ENCODE measurements at places on chromosomes 5 and 9.

- no peak for DNase-seq
Measured at GRCh38 chr5:88553986-88554385, 285.3 kb upstream of the TMEM161B start.

- DNase-seq: no peak
Measured at GRCh38 chr5:132905938-132906337, 32.5 kb downstream of the LEAP2 start.

DNA sequence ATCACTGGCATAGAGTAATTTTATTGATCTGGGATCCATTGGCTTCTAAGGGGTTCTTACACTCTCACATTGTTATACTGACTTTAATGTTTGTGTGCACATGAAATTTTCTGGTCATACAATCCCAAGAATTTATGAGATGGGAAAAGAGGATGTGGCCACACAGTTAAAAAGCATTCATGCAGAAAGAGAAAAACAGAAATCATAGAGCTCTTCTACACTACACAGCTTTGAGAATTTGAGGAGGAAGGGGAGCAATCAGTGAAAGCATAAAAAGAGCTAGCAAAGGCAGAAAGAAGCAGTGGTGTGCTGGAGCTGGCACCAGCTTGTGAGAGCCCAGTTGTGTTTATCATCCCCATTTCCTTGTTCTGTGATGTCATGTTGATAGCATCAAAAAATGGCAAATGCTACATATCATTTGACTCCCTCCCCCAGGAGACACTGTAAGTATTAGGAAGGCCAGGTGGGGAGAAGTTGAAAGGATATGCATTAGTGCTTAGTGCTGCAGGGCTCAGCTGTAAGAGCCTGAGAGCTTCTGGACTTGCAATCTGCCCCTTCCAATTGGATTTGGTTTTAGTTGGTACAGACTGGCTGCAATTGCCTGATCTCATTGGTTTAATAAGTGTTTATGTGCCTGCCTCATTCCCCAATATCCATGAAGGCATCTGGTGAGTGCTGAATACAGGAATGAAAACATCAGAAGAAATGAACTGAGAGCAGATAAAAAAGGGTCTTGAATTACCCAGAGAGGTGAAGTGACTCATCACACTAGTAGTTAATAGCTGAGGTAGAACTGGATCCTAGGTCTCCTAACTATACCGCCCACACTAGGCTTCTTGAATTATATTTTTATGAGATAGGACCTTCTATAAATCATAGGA lies 30.9 kb downstream of the RHOBTB3 start:
- no peak for DNase-seq

- DNase-seq: no peak
Measured at GRCh38 chr5:148864113-148864841, 37.9 kb downstream of the ADRB2 start.

DNA sequence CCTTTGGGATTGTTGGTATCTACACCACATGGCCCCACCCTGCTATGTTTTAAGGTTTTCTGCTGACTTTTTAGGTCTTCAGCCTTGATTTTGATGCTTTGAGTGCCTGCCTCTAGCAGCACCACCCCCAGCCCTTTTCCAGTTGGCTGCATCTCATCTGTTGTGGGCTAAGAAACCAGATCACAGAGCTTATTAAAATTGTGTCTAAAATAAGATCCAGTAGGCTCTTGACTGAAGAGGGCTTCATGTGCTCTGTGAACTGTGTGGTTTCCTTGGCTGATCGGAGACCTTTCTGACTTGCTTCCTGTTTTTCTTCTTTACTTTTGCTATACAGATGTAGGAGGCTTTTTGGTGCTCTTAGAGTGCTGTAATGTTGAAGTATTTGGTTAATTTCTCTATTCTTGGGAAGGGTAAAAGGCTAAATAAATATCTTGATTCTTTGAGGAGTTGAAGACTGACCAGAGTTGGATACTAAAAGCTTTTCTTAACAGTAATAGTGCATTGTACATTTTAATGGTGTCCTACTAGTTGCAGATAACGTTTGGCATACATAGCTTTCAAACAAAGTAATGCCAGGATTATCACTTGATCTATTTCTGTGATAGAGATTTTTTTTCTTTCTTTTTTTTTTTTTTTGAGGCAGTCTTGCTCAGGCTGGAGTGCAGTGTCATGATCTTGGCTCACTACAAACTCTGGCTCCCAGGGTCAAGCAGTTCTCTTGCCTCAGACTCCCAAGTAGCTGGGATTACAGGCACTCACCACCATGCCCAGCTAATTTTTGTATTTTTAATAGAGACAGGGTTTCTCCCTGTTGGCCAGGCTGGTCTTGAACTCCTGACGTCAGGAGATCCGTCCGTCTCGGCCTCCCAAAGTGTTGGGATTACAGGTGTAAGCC lies 4.5 kb downstream of the UBE2D2 start:
- peak; percentile 80 for DNase-seq

DNA sequence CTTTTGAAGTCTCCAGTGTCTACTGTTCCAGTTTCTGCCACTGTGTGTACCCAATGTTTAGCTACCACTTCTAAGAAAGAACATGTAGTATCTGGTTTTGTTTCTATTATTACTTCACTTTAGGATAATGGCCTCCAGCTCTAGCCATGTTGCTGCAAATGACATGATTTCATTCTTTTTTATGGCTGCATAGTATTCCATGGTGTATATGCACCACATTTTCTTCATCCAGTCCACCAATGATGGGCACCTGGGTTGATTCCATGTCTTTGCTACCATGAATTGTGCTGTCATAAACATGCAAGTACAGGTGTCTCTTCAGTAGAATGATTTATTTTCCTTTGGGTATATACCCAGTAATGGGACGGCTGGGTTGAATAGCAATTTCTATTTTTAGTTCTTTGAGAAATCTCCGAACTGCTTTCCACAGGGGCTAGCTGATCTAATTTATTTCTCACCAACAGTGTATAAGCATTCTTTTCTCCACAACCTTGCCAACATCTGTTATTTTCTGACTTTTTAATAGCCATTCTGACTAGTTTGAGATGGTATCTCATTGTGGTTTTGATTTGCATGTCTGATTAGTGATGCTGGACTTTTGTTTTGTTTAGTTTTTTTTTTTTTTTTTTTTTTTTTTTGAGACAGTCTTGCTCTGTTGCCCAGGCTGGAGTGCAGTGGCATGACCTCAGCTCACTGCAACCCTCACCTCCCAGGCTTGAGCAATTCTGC lies 68.9 kb downstream of the WDR41 start:
- no peak for DNase-seq

DNA sequence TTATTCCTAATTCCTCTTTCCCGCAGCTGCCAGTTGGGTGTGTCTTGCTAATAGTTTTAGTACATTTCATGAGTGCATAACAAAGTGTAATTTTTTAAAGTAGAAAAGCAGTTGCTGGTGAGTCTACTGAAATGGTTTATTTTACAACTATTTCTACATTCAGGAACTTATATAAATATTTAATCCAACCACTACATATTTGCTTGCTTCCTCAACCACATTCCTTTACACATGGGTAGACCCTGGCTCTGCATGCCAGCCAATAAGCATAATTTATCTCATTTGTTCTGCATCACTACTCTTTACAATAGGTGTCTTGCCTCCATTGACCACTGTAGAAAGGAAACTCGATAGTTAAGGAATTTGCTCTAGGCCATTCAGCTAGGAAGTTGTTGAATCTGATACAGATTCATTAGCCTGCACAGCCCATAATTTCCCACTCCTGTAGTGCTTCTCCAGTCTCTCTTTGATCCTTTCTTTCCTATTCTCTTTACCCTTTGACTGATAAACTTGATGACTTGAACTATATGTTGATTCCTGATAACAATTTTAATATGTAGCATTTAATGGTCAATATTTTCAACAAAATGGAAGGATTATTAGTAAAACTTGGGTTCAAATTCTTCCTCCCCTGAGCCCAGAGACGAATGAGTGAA lies 342.5 kb upstream of the ACTBL2 start:
- DNase-seq: no peak

DNA sequence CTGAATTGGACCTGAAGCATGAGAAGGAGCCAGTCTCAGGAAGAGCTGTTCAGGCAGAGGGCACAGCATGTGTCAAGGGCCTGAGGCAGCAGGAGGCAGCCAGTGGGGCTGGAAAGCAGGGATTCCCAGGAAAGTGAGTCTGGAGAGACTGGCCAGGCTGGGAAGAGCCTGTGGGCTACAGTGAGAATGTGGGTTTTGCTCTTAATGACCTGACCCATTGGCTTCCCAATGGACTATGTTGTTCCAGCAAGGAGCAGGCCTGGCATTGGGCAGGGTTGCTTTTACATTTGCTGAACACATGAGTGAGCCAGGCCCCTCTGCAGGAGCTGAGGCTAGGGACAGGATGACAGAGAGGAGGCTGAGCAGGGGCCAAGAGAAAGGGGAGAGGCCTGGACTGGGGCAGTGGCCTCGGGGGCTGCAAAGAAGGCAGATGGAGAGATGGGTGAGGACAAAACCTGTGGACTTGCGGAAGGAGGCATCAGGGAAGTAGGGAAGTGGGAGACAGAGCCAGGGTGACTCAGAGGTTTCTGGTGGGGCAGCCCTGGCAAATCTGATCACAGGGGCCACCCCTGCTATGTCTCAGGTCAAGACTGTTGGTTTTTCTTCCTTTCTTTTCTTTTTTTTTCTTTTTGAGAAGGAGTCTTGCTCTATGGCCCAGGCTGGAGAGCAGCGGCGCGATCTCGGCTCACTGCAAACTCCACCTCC lies 65.9 kb upstream of the NEK6 start:
- DNase-seq: no peak

DNA sequence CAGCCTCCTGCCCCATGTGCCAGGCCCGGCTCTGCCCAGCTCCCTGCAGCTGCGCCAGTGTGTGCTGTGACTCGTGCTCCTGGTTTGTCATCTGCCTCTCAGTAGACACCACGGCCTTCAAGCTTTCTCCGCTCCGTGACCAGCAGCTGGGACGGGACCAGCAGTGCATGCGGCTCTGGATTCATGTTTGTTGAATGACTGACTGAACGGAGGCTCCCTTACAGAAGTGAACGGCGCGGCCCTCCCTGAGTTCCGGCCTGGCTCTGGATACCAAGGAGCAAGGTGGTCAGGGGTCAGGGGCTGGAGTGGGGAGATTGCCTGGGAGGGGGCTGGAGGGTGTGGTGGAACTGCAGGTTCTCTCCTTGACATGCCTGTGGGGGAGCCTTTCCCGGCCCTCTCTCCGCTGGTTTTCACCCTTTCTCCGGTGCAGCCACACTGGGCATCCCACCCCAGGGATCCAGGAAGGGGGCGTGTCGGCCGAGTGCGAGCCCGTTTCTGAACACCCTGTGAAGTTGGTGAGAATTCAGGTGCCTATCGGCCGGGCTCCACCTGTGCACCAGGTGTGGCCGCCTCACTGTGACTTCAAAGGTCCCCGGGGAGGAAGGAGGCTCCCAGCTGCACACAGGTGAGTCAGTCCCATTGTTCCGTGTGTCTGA lies 11.1 kb upstream of the CEP72 start:
- DNase-seq: no peak

- no peak for DNase-seq
Measured at GRCh38 chr9:99050292-99050911, 54.5 kb upstream of the TGFBR1 start.

GRCh38 chr9:82829818-82830217 lies 233.1 kb downstream of the RASEF start:
- DNase-seq: no peak

GRCh38 chr5:761059-761771 lies 23.3 kb downstream of the ZDHHC11B start:
- no peak for DNase-seq

DNA sequence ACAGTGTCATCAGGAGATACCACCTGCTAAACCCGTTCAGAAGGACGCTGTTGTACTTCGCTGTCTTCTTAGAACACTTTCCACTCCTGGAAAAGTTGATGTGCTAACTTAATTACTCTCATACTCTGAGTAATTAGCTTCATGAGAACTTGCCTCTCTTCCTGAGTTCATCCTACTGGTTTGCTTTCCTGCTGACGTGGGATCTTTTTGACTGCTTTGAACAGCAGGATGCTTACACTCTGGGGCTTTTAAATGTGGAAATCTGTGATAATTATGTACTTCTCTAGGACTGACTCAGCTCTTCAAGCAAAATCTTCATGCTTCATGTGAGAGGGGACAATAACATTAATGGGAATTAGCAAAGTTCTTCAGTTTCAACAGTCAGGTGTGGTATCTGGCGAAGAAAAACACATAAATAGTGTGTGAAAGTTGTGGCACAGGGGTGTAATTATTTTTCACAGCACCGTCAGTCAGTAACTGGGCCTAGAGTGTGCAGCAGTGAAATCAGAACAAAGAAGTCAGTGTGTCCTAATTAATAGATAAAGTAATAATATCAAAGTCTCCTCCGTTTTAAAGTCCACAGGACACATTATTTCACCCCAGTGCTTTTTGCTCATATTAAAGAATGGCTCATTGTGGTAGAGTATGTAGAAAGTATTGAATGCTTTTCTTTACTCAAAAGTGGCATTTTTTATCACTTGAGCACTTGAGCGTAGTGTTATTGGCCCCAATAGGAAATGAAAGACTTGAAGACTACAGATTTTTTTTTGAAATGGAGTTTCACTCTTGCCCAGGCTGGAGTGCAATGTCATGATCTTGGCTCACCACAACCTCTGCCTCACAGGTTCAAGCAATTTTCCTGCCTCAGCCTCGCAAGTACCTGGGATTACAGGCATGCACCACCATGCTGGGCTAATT lies 140.9 kb upstream of the DMRT1 start:
- no peak for DNase-seq

- no peak for DNase-seq
Measured at GRCh38 chr5:160315968-160316367, 3.6 kb upstream of the CCNJL start.

GRCh38 chr9:4011054-4011453 lies 288.8 kb downstream of the GLIS3 start:
- DNase-seq: no peak

DNA sequence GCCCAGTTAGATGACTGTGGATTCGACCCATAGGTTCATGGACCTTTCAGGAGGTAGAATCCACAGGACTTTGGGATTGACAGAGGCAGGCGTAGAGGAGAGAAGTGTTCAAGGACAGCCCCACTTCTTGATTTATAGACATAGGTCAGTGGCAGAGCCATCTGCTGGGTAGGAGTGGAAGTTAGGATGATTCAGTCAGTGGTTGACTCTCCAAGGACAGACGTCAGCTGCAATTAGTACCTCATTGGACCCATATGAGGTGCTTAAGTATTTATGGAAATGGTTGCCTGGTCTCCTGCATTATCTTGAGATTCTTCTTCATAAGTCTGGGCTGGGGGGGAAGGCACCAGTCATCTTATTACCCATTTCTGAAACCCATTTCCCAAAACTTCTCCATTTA lies 70.9 kb downstream of the SH3RF2 start:
- DNase-seq: no peak

GRCh38 chr5:159682623-159683022 lies 233.7 kb upstream of the ADRA1B start:
- no peak for DNase-seq

- no peak for DNase-seq
Measured at GRCh38 chr9:7095058-7095457, 337.3 kb downstream of the KDM4C start.

DNA sequence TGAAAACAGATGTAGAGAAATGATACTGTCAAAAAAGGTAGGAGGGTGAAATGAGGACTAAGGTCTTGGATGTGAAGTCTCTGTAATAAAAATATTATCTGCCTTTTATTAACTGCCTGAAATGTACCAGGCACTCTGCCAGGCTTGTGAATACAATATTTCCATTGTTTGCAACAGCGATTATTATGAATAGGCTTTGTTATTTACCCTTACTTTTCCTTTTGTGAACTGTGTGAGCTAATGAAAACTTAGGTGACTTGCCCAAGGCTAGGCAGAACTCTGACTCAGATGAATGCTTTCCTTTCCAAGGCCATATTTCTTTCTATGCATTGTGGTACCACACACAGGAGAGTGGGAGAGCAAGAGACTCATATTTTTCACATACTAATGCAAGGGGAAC lies 204.1 kb downstream of the CDH12 start:
- DNase-seq: no peak

- no peak for DNase-seq
Measured at GRCh38 chr5:79075646-79076426, 6.3 kb downstream of the BHMT2 start.

Measured in naive B cell (primary cell).